Nephron progenitor cell (in vitro differentiated cells): ENCODE measurements at places on chromosomes 2 and 18.

DNA sequence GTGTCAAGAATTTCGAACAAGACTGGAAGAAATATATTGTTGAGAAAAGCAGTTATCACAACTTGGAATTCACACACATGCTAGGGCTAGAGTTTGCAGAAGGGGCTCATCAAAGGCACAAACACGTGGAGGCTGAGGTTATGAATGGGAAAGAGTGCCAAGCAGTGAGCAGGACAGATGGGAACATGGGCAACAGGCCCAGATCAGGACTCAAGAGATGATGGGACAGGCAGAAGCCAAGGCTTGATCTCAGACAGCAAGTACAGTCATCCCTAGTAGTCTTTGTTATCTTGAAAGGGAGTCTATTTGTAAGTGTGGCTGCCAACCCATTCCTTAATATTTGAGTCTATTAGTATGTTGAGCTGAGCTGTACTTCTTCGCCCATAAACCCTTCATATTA is 22.2 kb upstream of the EPC2 start:
- DNase-seq: no peak

DNA sequence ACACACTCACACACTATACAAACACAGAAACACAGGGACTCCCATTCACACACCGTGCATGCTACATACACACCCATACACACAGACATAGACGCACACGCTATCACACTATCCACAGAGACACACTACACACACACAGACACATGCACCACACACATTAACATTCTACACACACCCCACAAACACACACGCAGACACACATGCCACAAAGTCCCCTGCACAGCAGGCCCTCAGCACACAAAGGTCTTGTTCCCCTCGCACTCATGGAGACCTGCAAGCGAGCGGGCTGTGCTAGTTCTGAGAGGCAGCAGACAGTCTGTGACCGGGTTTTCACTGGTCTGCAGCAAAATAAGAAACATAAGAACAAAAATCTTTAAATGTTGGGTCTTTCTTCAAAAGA is 429.6 kb upstream of the SALL3 start:
- DNase-seq: no peak

DNA sequence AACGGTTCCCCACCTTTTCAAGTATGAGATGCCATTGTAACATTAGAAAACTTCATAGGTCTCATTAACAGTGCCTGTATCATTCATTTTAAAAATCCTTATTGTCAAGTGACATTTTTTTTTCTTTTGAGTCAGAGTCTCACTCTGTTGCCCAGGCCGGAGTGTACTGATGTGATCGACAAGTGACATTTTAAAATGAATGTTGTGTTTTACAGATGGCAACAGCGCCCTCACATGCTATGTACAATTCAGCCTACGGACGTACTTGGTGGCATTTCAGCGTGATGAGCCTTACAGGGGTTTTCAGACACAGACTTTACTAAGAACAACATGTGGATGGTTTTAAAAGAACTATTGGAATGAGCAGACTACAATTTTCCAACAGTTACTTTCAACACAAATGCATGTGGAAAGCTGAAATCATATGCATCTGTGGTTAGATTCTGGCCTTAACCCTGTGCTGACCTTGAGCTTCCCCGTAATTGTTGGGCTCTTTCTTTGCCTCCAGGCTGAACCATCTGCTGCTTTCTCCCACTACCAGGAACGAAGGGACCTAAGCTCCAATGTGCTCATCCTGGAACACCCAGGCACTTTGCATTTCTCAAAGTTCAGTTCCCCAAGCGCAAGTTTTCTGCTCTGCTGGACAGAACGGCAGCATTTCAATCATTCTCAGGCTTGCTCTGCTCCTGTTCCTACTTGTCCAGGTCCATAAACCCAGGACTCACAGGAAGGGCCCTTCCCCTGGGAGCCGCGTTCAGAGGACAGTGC is 119.9 kb upstream of the NDUFV2 start:
- DNase-seq: no peak

DNA sequence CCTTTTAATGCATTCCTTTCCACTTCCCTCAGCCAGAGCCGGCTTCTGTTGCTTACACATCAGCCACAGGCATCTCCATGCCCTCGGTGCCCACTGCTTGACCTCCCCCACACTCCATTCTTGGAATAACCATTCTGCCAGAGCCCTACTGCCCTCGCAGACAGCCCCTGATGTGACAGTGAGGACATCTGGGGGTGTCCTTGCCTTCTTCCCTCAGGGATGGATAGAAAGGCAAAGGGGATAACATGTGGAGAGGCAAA is 6.4 kb upstream of the NPPC start:
- DNase-seq: no peak
